ENCODE measurements at places on chromosomes 16 and 17. TPM values are rescaled to one million over a fixed set of nuclear protein-coding genes. Genes with fewer than 3 reads are reported as not detected.

DNA sequence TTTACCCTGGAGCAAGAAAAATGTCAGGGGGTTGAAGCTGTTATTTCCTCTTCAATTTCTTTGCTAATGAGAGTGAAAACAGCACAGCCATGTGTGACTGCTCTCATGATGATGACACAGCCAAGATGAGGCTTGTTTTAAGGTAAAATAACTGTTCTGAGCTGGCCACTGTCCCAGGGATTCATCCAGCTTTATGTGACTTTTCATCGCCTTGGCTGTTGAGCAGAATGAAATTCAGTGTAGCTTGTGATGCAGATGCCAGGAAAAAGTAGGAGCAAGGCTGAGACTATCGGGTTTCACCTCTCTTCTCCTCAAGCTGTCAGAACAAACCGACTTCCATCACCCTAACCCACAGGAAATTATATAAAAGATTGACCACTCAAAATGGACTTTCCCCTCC lies 361.8 kb upstream of the CDH5 start:
- no peaks in the 10 kb centered on the region for H3K27me3 ChIP-seq
- H3K4me3 ChIP-seq, result no peak overlapping the region
- H3K27ac ChIP-seq, result no peak overlapping the region
- DNase-seq, result no peak
- H3K4me1 ChIP-seq, result no peaks in the 10 kb centered on the region
- no peaks in the 10 kb centered on the region for H3K36me3 ChIP-seq

- no peak overlapping the region for H3K27ac ChIP-seq
- no peaks in the 10 kb centered on the region for H3K4me1 ChIP-seq
- H3K27me3 ChIP-seq, result no peaks in the 10 kb centered on the region
- DNase-seq, result no peak
These were observed 248.6 kb downstream of the FOXL1 start for GRCh38 chr16:86826941-86827340.

GRCh38 chr17:37214416-37214815 lies 161.4 kb upstream of the C17orf78 start:
- no peak for DNase-seq
- no peak overlapping the region for H3K27ac ChIP-seq

Gene SLC22A31
- total RNA-seq, result not detected

DNA sequence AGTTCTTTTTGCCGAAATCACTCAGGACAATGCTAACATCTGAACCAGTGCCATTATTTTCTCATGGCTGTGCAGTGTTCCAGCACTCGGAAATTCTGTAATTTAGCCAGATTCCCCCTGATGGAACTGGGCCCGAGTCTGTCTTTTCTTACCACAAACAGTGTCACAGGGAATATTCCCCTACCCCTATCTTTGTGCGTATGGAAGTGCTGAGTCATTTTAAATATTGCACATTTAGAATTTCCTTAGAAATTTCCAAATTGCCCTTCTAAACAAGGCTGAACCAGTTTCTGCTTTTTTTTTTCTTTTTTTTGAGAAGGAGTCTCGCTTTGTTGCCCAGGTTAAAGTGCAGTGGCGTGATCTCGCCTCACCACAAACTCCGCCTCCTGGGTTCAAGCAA lies 88.0 kb upstream of the CREBBP start:
- peaks cover 21% of the 10 kb centered on the region for H3K36me3 ChIP-seq
- H3K4me1 ChIP-seq, result no peaks in the 10 kb centered on the region
- H3K27me3 ChIP-seq, result no peaks in the 10 kb centered on the region

Gene RND2
- total RNA-seq, result 5.2 TPM

- peaks cover 17% of the 10 kb centered on the region for H3K4me1 ChIP-seq
- H3K4me3 ChIP-seq, result no peak overlapping the region
- peaks cover 35% of the 10 kb centered on the region for H3K27me3 ChIP-seq
- H3K27ac ChIP-seq, result no peak overlapping the region
These were observed 4.0 kb upstream of the WNT3 start for GRCh38 chr17:46822388-46822921.

GRCh38 chr16:30741461-30741914 lies 6.7 kb upstream of the PHKG2 start:
- H3K4me1 ChIP-seq, result peaks cover 25% of the 10 kb centered on the region
- peaks cover 35% of the 10 kb centered on the region for H3K36me3 ChIP-seq
- no peak overlapping the region for H3K4me3 ChIP-seq
- H3K27me3 ChIP-seq, result no peaks in the 10 kb centered on the region
- DNase-seq, result peak; percentile 90

- no peak overlapping the region for H3K4me3 ChIP-seq
- H3K4me1 ChIP-seq, result peaks cover 8% of the 10 kb centered on the region
- no peak overlapping the region for H3K27ac ChIP-seq
- no peaks in the 10 kb centered on the region for H3K27me3 ChIP-seq
These were observed 108.2 kb downstream of the SLC39A11 start for GRCh38 chr17:72984145-72984925.

DNA sequence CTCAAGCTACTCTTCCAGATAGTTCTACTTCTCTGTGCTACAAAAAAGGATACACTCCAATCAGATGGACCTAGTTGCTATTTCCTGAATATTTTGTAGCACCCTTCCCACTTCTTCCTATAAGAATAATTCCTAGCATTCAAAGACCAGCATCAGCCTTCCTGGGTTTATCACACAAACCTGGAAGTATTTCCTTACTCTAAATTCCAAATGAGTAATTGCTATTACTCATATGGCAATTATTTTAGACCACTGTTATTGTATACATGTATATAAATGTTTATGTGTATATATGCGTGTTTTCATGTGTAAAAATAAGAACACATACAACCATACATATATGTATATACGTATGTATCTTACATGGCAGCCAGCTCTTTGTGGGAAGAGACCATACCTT lies 130.6 kb downstream of the MYO1D start:
- no peak overlapping the region for H3K4me3 ChIP-seq
- peaks cover 2% of the 10 kb centered on the region for H3K36me3 ChIP-seq
- no peak for DNase-seq
- no peaks in the 10 kb centered on the region for H3K27me3 ChIP-seq

Gene TSNAXIP1
- total RNA-seq, result 0.38 TPM

GRCh38 chr16:69351309-69352027 lies at the start of gene TMED6:
TSS of gene TMED6 (minus strand) at chr16:69351786. CDS start at chr16:69351753, 33 bp downstream.
- no peaks in the 10 kb centered on the region for H3K27me3 ChIP-seq
- DNase-seq, result no peak
- H3K36me3 ChIP-seq, result no peaks in the 10 kb centered on the region
- H3K27ac ChIP-seq, result no peak within 1 kb of the TSS
- H3K4me1 ChIP-seq, result peaks cover 15% of the 10 kb centered on the region

Gene ALOX12B
- total RNA-seq, result not detected

DNA sequence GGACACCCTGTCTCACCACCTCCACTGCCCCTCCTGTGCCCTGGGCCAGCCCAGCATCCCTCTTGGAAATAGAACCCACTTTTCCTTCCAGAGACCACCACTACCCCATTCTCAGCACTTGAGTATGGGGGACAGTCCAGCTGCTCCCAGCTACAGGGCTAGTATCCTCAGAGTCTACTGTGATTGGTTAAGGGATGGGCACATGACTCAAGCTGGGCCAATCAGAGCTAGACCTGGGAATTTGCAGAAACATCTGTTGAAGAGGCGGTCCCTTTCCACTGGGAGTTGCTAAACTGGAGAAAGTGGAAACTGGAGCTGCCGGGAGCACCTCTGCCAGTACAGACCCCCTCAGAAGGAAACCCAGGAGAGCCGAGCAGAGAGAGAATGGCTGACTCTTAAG lies 156.6 kb downstream of the GSG1L start:
- no peaks in the 10 kb centered on the region for H3K27me3 ChIP-seq
- no peaks in the 10 kb centered on the region for H3K4me1 ChIP-seq
- no peak overlapping the region for H3K4me3 ChIP-seq
- no peak for DNase-seq
- no peak overlapping the region for H3K27ac ChIP-seq
- no peaks in the 10 kb centered on the region for H3K36me3 ChIP-seq

Gene HBA1
- total RNA-seq, result not detected

GRCh38 chr17:45398800-45399199 lies 33.9 kb downstream of the ARHGAP27 start:
- H3K4me3 ChIP-seq, result no peak overlapping the region
- H3K36me3 ChIP-seq, result peaks cover 4% of the 10 kb centered on the region
- H3K27ac ChIP-seq, result no peak overlapping the region
- no peaks in the 10 kb centered on the region for H3K27me3 ChIP-seq
- no peak for DNase-seq
- peaks cover 7% of the 10 kb centered on the region for H3K4me1 ChIP-seq

Data from thyroid gland (tissue), 4 donors.